ENCODE measurements at places on chromosomes 2 and 18. TPM values are rescaled to one million over a fixed set of nuclear protein-coding genes. Genes with fewer than 3 reads are reported as not detected.

- no peak overlapping the region for H3K27ac ChIP-seq
- H3K4me1 ChIP-seq = no peaks in the 10 kb centered on the region
- H3K36me3 ChIP-seq = no peaks in the 10 kb centered on the region
Observed at GRCh38 chr2:145638675-145639074, 1118.8 kb upstream of the ZEB2 start.

GRCh38 chr2:235555371-235555770 is 61.5 kb downstream of the AGAP1 start:
- H3K27me3 ChIP-seq = no peaks in the 10 kb centered on the region
- no peak overlapping the region for H3K4me3 ChIP-seq
- H3K4me1 ChIP-seq = no peaks in the 10 kb centered on the region
- DNase-seq = no peak
- no peak overlapping the region for H3K27ac ChIP-seq

SCN9A gene
- total RNA-seq = 1.5 TPM

DNA sequence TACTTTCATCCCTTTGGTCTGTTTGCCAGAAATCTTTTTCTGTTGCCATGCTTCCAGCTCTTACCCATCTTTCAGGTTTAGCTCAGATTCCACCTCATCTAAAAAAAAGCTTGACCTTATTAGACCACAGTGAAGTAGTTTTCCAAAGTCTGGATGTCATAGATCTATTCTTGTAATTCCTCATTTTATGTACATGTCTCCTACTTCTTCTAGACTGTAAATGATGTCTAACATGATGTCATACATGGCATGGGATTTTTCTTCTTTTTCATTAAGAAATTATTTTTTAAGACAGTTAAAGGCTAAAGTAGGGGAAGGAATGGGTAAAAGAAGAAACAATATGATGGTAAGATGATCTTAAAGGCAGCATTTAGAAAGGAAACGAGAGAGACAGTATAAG is 11.3 kb downstream of the GLS start:
- no peak for DNase-seq
- no peaks in the 10 kb centered on the region for H3K27me3 ChIP-seq
- H3K4me1 ChIP-seq = no peaks in the 10 kb centered on the region

DNA sequence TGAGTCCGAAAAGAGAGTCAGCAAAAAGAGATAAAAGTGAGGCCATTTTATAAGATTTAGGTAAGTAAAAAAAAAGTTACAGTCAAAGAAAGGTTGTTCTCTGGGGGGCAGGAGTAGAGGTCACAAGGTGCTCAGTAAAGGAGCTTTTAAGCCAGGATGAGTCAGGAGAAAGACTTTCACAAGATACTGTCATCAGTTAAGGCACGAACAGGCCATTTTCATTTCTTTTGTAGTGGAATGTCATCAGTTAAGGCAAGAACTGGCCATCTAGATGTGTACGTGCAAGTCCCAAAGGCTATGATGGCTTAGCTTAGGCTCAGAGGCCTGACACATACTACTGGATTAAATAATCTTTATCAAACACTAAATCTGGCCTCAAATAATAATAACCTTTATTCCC is 1207.3 kb upstream of the FAM98A start:
- no peak overlapping the region for H3K27ac ChIP-seq
- no peak overlapping the region for H3K4me3 ChIP-seq
- no peaks in the 10 kb centered on the region for H3K36me3 ChIP-seq

- H3K36me3 ChIP-seq = no peaks in the 10 kb centered on the region
- H3K27ac ChIP-seq = no peak overlapping the region
- H3K4me3 ChIP-seq = no peak overlapping the region
- no peak for DNase-seq
- no peaks in the 10 kb centered on the region for H3K4me1 ChIP-seq
- H3K27me3 ChIP-seq = no peaks in the 10 kb centered on the region
Observed at GRCh38 chr2:120271711-120272379, 19.2 kb downstream of the RALB start.

CNPPD1 gene
- total RNA-seq = 28.6 TPM

- H3K27me3 ChIP-seq = no peaks in the 10 kb centered on the region
- peak; percentile 35 for DNase-seq
- H3K36me3 ChIP-seq = no peaks in the 10 kb centered on the region
- H3K27ac ChIP-seq = no peak overlapping the region
- no peaks in the 10 kb centered on the region for H3K4me1 ChIP-seq
Observed at GRCh38 chr2:215831296-215831913, 181.9 kb downstream of the MREG start.

DNA sequence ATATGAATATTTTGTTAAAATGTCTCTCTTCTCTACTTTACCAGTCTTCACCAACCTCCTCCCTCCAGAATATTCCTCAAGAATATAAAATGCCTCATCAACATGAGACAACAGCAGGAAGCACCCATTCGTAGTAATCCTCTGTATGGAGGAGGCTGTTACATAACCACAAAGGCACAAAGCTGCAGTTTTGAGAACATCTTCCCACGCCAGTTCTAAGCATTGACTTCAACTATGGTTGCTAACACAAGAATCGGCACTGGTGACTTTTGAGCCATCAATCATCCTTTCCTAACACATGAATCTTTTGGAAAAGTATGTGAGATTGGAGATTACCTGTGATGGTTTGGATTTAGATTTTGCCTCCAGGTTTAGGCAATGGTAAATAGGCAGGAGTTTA is 54.9 kb upstream of the CYP1B1 start:
- H3K27ac ChIP-seq = no peak overlapping the region
- no peaks in the 10 kb centered on the region for H3K4me1 ChIP-seq
- no peak overlapping the region for H3K4me3 ChIP-seq
- H3K27me3 ChIP-seq = no peaks in the 10 kb centered on the region

- DNase-seq = no peak
- no peak overlapping the region for H3K27ac ChIP-seq
- no peaks in the 10 kb centered on the region for H3K27me3 ChIP-seq
- no peak overlapping the region for H3K4me3 ChIP-seq
Observed at GRCh38 chr2:38643021-38643671, 22.8 kb upstream of the GALM start.

UGT1A5 gene
- not detected for total RNA-seq

C2orf15 gene
- total RNA-seq = 2.8 TPM

IL18R1 gene
- total RNA-seq = 4.8 TPM

- no peaks in the 10 kb centered on the region for H3K4me1 ChIP-seq
- peak overlapping the region; percentile 73 for H3K27ac ChIP-seq
- no peaks in the 10 kb centered on the region for H3K36me3 ChIP-seq
- peak overlapping the region; percentile 2 for H3K4me3 ChIP-seq
- DNase-seq = peak; percentile 38
Observed at GRCh38 chr18:9683418-9684396, 24.4 kb upstream of the RAB31 start.

DNA sequence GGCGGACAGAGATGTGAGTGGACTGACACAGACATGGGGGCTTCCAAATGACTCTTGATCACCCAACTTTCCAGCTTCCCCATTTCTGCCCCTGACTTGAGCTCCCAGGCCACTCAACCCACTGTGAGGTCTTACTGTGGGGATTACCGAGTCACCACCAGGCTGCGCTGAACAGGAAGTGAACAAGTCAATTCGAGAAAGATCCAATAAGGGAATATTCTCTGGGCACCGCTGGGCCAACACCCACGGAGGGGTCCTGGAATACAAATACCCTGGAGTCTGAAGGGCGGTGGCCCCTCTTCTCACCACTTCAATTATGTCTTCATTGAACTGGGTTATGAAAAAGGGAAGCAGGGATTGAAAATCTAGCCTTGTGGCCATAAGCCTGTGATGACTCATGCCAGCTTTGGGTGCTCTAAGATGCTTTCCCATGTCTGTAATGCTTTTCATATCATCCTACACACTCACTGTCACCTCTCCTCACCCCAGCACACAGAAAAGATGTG is 37.7 kb downstream of the BCL11A start:
- H3K27ac ChIP-seq = peak overlapping the region; percentile 15
- no peaks in the 10 kb centered on the region for H3K36me3 ChIP-seq
- no peak overlapping the region for H3K4me3 ChIP-seq

GRCh38 chr2:198630384-198630783 is 826.0 kb downstream of the PLCL1 start:
- no peak for DNase-seq
- H3K36me3 ChIP-seq = no peaks in the 10 kb centered on the region
- H3K27ac ChIP-seq = no peak overlapping the region
- H3K4me1 ChIP-seq = no peaks in the 10 kb centered on the region
- no peaks in the 10 kb centered on the region for H3K27me3 ChIP-seq
- no peak overlapping the region for H3K4me3 ChIP-seq

DRC1 gene
- 0.85 TPM for total RNA-seq

- no peaks in the 10 kb centered on the region for H3K36me3 ChIP-seq
- H3K4me1 ChIP-seq = peaks cover 20% of the 10 kb centered on the region
- H3K27ac ChIP-seq = peak overlapping the region; percentile 80
Observed at GRCh38 chr2:30691948-30692828, 115.1 kb downstream of the CAPN13 start.
